Stimulated activated CD4-positive, alpha-beta T cell treated with anti-CD3 and anti-CD28 coated beads, TNF-alpha, amount 100 ng/mL, for 24 hours (primary cell): ENCODE measurements at places on chromosomes 5 and 9.

DNA sequence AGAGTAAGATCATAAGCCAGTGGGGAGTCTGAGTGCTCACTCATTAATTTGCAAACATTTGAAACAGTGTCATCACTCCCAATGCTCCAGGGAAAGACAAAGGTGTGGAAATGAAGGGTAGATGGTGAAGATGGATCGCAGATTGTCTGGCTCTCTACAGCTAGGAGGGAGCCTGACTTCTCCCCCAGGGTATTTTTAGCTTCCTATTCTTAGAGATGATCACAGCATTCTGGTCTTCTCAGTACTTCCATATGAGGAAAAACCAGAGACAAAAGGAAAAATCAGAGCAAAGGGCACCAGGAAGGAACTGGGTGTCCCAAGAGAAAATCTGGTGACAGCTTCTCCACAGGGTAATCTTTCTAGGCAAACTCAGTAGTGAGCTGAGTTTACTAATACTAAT lies 401.9 kb upstream of the GRIA1 start:
- no peak for DNase-seq

GRCh38 chr9:78296201-78296892 lies 578 bp upstream of the PSAT1 start:
- DNase-seq = peak; percentile 19

DNA sequence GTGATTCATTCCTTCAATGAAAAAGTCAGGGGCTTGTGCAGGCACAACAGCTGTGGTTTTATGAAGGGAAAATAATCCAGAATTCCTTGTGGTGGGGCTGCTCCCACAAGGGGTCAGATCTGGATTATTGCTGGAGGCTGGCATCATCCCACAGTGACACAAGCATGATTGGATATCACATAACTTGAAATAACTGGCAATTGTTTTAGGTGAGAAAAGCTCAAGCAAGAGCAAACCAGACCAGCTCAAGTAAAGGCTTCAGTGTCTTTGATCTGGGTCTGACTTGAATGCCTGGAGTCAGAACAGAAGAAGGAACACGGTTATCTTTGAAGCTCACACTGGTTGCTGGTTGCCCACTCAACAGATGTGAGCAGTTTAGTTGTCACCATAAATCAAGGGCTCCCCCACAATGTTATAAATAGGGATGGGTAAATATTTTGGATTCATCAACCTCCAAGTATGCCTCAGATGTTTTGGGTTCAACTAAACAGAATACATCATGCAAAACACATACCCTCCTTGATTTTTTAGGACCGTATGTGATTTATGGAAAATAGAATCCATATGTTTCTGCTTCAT lies 3.1 kb upstream of the ZNF474 start:
- DNase-seq = no peak

- DNase-seq = no peak
These were observed 18.5 kb upstream of the LAMC3 start for GRCh38 chr9:130990306-130990977.

- no peak for DNase-seq
These were observed 1276.9 kb upstream of the WWC1 start for GRCh38 chr5:167014401-167015056.

DNA sequence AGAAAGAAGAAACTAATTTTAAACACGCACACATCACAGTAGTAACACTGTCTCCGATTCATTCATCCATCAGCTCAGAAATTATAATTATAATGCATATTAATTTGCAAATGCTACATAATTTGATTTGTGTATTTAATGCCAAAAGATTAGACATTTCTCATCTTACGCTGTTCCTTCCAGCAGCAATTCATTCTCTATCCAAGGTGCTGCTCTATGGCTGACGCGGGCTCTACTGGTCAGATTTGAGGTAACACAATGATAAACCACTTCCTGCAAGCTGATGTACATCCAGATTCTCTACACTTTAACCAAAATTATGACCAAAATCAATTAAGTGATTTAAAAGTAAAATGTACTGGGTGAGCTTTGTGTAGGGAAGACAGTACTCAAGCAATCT lies 77.9 kb upstream of the ICE1 start:
- no peak for DNase-seq

GRCh38 chr5:180976518-180976917 lies 12.1 kb upstream of the BTNL3 start:
- no peak for DNase-seq

GRCh38 chr5:75156585-75156984 lies 80.1 kb downstream of the ANKRD31 start:
- DNase-seq = no peak
